ENCODE measurements at places on chromosomes 1 and 21.

GRCh38 chr1:153936011-153936802 lies 10.3 kb downstream of the DENND4B start:
- no peak for DNase-seq

DNA sequence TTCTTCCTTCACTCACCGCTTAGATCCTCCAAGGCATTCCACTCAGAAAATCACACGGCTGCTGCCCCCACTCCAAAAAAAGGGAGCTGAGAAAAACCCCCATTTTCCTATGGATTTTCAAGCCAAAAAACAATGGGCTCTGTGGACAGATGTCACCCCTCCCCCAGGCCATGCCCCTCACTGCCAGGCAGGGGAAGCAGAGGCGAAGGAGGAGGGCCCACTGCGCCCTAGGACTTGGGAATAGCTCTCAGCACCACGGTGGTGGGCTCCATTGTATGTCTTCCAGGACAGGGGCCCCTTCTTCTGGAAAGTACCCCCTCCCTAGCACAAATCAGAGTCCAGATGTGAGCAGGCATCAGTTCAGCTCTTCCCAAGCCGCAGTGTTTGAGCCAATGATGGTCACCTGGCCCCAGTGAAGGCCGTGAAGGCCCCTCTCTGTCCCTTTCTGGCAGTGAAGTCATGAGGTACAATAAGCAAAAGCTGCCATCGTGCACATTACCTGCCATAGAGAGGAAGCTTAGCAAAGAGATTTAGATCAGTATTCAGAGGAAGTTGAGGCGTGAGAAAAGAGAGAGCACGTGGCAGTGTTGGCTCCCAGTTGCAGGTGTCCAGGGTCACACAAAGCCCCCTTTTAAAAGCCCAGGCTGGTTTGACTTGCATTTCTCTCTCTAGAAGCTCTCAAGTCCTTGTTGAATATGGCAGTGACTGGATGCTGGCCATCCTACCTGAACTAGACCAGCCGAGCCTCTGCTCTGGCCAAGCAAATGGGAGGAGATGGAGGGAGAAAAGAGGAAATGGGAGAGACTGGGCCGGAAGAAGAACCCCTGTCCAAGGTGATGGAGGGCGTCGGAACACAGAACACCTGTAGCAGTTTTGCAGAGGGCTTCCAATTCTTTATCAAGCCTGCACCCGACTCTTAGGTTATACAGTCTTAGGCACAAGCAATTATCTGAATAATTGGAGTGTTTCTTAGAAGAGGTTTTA lies 149.0 kb downstream of the TOMM20 start:
- DNase-seq, result no peak

- DNase-seq, result no peak
Measured at GRCh38 chr1:233672732-233673131, 58.8 kb downstream of the KCNK1 start.

DNA sequence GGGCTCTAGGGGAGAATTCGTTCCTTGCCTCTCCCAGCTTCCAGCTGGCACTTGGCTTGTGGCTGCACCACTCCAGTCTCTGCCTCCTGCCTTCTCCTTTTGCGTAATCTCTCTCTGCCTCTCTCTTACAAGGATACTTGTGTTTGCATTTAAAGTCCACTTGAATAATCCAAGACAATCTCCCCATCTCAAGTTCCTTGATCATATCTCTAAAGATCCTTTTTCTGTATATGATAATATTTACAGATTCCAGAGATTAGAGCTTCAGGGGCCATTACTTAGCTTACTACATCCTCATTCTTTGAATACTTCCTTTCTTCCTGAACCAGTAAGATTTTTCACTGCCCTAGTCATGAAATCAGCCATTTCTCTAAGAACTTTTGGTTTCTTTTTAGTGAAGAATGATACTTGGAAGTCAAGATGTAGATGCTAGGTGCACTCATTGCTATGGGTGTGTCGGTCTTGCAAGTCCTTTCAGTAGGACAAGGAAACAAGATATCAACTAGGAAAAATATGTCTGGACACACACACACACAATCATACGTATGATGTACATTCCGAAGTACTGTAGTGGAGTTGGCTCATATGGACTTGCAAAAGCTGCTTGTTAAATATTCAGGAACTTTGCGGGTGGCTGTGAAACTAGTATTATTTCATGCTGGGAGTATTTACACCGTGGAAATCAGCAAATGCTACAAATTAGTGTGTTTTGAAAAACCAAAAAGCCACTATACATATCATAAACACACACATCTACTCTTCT lies 20.8 kb upstream of the RLF start:
- peak; percentile 24 for DNase-seq

DNA sequence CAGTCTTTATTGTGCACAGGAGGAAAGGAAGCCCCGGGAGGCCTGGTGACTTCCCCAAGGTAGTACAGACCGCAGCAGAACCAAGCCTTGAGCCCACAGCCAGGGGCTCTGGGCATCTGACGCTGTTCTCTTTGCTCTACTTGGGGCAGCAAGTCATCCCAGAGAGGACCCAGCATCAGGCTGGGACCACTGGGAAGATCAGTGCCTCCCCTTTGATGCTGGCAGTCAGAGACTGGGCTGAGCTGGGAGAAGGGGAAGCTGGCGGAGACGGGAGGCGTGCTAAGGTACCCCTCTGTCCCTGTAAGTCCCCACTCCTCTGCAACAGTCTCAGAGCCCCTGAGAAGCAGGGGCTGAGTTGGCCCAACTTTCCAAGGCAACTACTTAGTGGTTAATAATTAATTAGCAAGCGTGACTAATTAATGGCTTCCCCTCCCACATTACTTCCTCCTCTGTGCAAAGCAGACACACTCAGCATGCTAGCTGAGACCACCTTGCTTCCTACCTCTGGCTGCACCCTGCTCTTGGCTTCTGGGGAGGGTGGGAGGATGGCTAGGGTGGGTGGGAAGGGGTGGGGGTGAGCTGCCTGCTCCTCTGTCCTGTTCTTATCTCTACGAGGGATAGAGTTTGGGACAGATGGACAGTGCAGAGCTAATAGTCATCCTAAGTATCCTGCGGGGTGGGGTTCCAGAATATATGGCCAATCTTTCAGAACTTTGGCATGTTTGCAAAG lies 1.3 kb downstream of the INAVA start:
- no peak for DNase-seq

- no peak for DNase-seq
Measured at GRCh38 chr1:108925920-108926319, 37.4 kb downstream of the CLCC1 start.

GRCh38 chr1:21586222-21586621 lies 77.0 kb downstream of the ALPL start:
- no peak for DNase-seq

DNA sequence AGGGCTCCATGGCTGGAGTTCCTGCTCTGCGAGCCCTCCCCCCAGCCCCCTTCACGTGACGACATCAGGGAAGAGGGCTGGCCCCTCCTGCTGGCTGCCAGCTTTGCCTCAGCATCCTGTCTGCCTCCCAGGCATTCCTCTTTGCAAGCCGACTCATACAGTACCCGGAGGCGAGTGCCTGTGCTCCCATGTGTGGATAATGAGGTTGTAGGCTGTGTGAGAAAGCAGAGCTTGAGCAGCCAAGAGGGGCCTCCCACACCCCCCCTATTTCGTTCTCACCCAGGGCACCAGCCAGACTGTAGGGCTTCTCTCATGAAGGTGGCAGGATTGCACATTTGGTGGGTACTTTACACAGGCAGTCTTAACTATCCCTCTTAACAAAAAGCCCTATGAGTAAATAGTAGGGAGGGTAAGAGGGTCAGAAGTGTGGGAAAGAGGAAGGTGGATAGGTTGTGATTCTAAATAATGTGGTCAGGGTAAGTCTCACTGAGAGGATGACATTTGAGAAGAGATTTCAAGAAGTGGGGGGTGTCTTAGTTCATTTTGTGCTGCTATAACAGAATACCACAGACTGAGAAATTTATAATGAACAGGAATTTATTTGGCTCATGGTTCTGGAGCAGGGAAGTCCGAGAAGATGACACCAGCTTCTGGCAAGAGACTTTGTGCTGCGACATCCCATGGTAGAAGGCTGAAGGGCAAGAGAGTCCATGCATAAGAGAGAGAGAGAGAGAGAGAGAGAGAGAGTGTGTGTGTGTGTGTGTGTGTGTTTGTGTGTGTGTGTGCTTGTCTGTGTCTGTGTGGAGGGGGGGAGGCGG lies 113.5 kb downstream of the OMA1 start:
- DNase-seq, result no peak

GRCh38 chr1:10338047-10338446 lies 60.8 kb upstream of the PGD start:
- DNase-seq, result no peak

- DNase-seq, result no peak
Measured at GRCh38 chr21:43369596-43370090, 57.3 kb downstream of the SIK1 start.

GRCh38 chr1:78370779-78371482 lies 119.8 kb upstream of the PTGFR start:
- no peak for DNase-seq

DNA sequence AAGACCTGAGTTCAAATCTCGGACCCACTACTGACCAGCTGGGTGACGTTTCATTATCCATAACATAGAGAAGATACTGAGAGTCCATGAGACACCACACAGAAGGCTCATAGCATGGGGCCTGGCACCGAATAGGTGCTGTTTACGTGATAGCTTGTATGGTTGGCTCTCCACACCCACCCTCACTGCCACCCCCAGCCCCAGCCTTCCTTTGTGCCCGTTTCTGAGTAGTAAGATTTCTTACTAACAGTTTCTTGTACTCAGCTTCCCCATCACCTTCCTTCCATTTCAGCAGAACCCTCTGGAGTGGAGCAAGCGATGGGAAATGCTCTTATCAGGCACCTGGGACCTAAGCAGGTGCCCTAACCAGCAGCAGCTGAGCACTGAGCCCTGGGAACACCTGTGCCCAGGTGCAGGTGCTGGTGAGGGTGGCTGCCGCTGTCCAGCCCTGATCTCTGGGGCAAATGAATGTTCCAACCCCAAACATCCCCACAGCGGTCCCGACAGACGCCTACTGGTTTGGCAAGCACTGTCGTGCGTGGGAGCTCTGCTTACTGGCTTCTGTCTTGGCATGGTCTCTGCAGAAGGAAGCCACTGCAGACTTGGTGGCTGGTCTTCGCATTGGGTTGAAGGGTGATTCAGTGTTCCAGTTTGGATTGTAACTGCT lies 225.4 kb downstream of the CAMTA1 start:
- no peak for DNase-seq

GRCh38 chr1:61588736-61589672 lies 135.9 kb downstream of the TM2D1 start:
- peak; percentile 29 for DNase-seq

DNA sequence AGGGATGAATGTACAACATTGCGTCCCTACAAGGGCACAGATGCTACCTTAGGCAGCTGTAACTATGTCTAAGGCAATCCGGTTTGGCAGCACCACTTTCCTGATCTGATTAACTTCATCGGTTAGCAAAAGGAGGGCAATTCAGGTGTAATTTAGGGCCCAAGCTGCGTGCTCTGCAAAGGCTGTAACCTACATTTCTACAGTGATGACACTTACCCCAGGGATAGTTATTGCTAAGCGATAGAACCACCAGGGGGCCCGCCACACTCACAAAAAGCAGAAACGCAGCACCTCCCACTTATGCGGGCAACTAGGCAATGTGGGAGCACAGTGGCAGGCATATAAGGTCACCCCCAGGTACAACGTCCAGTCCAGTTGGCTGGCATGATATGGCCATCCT lies 113.5 kb downstream of the GDAP2 start:
- DNase-seq, result no peak

DNA sequence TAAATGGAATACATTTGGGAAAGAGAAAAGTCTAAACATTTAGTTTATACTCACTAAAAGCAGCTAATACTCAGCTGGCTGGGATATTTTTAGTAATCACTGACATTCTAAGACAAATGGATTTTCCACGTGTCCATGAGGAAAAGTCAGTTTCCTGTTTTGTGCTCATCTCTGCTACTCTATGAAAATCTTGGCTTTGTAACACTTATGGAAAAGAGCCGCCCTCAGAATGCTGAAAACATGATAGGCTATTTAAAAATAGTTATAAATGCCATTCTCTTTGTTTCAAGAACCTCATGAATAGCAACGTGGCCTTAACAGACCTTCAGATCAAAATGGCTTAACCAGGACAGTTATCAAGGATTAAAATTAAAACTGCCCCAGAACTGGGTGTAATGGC lies 29.9 kb downstream of the MRAP start:
- no peak for DNase-seq

DNA sequence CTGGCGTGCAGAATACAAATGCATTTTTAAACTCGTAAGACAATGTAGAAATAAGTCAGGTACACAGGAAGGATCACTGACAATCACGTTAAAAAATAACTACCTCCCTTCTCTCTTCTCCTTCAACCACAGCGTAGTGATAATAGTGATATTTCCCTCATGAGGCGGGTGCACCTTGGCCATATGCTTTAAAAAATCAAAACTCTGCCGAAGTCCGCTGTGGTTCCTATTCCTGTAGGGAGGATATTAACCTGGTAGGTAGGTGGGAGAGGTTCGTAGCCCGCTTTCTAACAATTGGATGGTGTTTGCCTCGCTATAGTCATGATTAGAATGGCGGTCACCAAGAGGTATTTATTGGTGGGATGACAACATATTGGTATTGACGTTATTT lies 732 bp downstream of the GREM2 start:
- no peak for DNase-seq

- peak; percentile 24 for DNase-seq
Measured at GRCh38 chr1:184755226-184756065, 788 bp upstream of the EDEM3 start.

- DNase-seq, result no peak
Measured at GRCh38 chr1:71494163-71494562, 413.3 kb upstream of the ZRANB2 start.

- DNase-seq, result no peak
Measured at GRCh38 chr1:166914111-166914510, 38.0 kb upstream of the TADA1 start.

GRCh38 chr1:86231076-86231475 lies 74.5 kb upstream of the COL24A1 start:
- no peak for DNase-seq

DNA sequence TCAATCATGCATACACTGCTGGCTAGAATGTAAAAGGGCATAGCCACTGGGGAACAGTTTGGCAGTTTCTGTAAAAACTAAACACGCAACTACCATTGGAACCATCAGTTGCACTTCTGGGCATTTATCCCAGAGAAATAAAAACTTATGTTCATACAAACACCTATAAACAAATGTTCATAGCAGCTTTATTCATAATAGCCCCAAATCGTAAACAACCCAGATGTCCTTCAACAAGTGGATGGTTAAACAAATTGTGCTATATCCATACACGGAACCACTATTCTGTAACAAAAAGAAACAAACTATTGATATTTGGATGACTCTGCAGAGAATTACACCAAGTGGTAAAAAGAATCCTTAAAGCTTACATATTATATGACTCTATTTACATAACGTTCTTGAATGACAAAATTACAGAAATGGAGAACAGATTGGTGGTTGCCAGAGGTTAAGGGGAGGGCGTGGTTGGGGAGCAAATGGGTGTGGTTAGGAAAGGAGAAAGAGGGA lies 22.8 kb downstream of the LACTBL1 start:
- DNase-seq, result no peak
